Adrenal gland (tissue), 19 donors: ENCODE measurements at places on chromosomes 3 and 15. TPM values are rescaled to one million over a fixed set of nuclear protein-coding genes. Genes with fewer than 3 reads are reported as not detected.
A peak's percentile ranks its signal among the peaks of the same experiment; 100 is the strongest.

GRCh38 chr3:24263069-24263668 is 231.5 kb downstream of the THRB start:
- DNase-seq = no peak

- no peak for DNase-seq
Measured at GRCh38 chr3:145981056-145981455, 179.9 kb downstream of the PLOD2 start.

Gene GNAT1
- not detected for total RNA-seq

DNA sequence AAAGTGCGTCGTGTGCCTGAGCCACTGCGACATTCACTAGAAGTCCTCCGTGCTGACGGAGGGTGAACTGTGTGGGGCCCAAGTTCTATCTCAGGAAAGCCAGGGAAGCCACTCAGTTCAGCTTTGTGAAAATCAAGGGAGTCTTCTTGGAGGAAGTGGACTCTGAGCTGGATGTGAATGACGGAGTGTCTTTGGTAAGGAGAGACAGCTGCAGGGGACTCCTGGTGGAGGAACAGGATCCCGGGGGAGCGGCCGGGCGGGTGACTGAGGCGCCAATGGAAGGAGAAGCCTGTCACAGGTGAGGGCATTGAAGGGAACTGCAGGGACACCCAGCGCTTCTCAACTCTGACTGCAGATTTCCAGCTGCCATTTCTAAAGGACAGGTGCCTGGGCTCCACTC is 75.6 kb downstream of the APBA2 start:
- DNase-seq = no peak

- no peak for DNase-seq
Measured at GRCh38 chr3:29582273-29582672, 301.4 kb downstream of the RBMS3 start.

Gene CA12
- 0.31 TPM for total RNA-seq

DNA sequence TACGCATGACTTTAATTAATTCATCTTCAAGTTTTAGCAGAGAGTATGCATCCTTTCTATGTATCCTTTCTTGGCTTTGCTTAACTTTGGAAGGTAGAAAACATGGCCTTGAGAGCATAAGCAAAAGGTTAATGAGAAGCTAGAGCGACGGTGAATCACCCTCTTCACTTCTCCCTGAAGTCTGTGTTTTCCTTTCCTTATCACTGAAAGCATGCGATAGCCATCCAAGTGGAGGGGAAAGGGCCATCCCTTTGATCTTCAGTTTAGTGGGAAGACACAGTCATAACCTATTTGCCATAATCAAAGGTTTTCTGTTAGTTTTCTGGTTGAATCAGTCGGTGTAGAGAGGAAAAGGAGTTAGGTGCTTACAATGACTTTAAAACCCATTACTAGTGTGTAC is 354.0 kb upstream of the ROBO2 start:
- DNase-seq = no peak

Gene ZNF660
- 3.0 TPM for total RNA-seq

DNA sequence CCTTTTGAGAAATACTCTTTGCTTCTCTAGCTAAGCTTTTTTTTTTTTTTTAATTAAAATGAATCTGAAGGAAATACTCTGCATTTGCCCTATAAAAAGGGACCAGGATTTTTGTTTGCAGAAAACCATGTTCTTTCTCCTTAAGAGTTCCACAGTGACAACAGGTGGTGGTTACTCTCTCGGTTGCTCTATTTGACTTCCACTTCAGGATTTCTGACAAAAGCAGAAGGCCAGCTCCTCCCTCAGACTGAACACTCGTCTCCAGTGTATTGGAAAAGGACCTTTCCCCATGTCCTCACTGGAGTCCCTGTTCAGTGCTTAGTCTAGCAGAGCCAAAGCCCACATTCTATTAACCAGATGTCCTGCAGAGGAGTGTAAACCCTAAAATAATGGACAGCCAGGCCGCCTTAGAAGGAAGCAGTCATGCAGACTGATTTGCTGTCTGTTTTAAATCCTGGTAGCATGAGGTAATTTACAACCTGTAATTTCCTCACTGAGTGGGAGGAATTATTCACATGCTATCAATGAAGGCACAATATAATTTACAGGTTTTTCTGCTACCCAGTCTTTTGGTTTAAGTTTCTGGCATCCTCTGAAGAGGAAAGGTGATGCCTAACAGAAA is 599.3 kb downstream of the PYDC2 start:
- DNase-seq = no peak

- DNase-seq = no peak
Measured at GRCh38 chr3:169403855-169404519, 259.5 kb downstream of the MECOM start.

DNA sequence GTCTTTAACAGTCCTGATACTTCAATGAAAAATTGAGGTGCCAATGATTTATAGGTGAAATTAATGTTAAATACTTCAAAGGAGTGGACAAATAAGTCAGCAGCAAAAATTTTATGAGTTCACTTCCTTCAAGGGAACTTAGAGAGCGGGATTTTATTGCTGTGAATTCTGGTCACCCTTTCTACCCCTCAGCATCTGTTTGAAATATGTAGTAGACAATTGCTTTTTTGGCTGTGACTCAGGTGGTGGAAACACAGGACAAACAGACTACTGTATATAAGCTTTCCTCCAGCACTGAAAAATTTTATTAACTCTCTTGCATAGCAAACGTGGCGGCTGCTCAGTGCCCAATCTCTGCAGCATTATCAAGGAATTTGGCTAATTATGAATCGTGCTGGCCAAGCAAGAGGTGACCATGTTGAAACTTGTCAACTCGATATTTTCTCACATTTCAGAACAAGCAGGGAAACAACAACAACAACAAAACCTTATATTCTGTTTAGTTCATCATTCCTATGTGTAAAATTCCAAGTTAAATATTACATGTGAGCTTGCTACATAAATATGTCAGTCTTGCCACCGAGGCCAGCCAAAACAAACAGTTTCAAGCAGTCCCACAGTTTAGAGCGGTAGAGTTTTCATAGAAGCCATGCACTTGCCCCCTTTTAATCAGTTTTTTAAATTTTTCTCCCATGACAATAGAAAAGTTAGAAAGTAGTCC is 420.2 kb downstream of the FOXP1 start:
- no peak for DNase-seq

Gene POTEB
- total RNA-seq = not detected

GRCh38 chr3:194685065-194685717 is 492 bp upstream of the FAM43A start:
- DNase-seq = no peak

Gene KCNH8
- 2.8 TPM for total RNA-seq

DNA sequence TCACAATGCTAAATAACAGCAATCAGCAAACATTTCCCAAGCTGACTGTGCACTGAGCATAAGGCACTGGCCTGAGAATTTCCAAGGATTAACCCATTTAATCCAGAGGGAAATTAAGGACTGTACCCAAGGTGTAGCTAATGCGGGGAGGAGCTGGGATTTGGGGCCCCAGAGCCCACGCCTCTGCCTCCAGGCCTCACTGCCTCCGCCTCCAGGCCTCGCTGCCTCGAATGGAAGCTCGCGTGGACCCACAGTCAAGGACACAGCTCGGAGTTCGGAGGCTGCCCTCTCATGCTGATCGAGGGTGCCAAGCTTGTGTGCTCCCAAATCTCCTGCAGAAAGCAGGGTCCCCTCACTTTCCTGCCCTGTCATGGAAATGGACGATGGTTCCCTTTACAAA is 76.5 kb upstream of the SNRPA1 start:
- no peak for DNase-seq

DNA sequence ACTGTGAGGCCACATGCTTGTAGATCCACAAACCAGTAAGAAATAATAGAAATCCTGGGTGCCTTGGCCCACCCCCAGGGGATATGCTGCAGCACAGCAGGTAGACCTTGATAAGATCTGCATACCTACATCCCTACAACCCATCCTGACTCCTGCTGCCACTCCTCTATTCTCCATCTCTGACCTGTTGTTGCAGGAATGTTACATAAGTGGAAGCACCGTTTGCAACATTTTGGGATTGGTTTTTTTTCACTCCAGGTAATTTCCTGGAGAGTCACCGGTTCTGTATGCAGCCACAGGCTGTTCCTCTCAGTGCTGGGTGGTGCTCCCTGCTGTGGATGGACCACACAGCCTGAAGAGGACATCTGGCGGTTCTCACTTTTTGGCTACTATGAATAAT is 16.1 kb upstream of the CSPG5 start:
- no peak for DNase-seq

- no peak for DNase-seq
Measured at GRCh38 chr3:101065962-101066361, 72.7 kb upstream of the ABI3BP start.

- DNase-seq = no peak
Measured at GRCh38 chr3:12590096-12590495, 33.2 kb downstream of the MKRN2 start.

Gene NR2C2
- total RNA-seq = 33.3 TPM

DNA sequence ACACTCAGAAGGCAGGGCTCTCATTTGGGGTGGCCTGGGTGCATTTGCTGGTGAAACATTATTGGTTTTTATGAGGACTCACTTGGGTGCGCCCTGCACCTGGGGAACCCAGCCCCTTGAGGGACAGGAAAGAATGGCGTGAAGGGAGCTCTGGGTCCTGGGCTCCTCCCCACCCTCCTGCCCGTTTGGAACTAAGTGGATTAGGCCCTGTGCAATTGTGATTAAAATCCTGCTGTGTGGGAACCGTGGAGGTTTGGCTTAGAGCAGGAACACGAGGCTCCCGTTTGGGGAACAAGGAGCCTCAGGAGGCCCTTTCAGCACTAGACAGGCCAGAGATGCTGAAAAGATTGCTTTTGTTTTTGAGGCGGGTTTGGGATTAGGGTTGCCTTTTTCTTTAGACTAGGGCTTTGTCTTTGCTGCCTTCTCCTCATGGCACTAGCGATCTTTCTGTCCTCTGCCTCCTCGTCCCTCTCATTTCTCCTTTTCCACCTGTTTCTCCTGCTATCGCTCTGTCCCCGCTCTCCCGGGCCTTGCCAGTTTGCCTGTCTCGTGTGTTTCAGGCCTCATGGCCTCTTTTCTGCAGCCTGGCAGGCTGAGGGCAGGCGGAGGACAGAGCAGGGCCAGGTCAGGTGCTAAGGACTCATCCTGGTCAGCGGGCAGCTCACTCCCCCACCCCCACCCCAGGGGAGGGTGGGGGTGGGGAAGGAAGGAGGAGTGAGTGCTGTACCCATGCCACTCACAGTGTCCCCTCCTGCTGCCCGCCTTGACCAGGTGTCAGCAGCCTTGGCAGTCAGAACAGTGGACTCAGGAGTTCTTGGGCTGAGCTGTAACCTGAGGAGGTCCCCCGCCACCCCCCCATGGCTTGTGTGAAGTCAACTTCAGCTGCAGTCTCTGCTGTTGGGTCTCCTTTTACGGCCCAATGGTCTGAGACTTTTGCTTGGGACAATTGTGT is 8.6 kb downstream of the MAPKAPK3 start:
- DNase-seq = no peak

GRCh38 chr3:25558121-25558520 is 106.6 kb downstream of the TOP2B start:
- DNase-seq = peak; percentile 29

- no peak for DNase-seq
Measured at GRCh38 chr15:75051191-75051608, 27.8 kb downstream of the PPCDC start.

DNA sequence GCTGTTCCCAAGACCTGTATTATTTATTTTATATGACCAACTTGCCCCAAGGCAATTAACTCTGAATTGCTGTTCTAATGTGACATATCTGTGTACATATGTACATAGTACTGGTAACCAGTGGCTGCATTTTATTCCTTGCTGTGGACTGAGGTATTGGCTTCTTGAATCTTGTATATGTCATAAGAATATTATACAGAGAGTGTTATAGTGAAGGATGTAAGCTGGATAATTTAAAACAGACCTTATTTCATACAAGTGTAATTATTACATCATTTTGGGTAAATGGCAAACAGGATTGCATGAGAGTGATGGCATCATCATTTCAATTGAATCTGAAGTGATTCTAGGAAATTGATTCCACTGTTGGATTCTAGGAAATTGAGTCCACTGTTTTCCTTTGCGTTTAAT is 32.9 kb downstream of the B3GALNT1 start:
- DNase-seq = no peak

DNA sequence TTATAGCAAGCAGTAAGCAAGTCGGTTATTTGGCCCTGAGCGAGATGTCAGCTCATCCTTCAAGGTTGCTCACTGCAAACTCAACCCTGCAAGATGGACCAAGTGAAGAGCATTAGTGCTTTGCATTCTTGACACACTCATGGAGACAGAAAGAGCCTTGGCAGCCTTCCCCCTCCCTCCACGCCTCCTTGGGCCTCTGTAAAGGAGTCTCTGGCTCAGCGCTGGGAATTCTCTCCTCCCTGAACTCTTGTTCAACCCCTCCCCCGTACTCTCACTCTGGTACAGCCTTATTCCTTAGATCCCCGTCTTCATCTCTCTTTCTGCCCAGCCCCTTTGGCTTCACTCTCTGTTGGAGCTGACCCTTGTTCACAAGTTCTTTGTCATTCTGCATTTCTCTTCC is 2.2 kb upstream of the CX3CR1 start:
- no peak for DNase-seq

Gene RPL35A
- 1,096 TPM for total RNA-seq

Gene FGF12
- 117 TPM for total RNA-seq

Gene KLHL6
- total RNA-seq = 7.5 TPM

DNA sequence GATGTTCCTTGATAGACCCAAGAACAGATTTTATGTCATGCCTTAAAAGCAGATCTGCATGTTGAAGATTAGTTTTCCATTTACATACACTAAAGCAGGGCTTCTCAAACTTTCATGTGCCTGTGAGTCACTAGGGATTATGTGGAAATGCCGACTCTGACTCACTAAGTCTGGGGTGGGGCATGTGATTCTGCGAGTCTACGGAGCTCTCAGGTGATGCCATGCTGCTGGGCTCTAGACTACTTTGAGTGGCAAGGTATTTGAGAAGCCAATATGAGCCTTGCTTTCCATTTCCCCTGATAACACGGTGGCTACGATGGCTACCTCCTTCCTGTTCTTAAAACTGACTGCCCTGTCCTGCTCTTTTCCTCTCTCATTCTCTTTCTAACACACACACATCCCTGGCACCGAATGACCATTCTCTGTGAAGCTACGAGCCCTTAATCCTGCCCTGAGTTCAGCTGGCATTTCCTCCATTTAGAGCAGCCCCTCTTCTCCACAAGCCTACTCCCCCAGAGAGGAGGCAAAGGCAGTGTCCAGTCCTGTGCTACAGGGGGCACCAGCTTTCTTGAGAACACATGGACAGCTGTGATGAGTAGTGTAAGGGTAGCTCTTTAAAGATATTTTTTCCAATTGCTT is 39.7 kb upstream of the PYGO1 start:
- DNase-seq = peak; percentile 82

DNA sequence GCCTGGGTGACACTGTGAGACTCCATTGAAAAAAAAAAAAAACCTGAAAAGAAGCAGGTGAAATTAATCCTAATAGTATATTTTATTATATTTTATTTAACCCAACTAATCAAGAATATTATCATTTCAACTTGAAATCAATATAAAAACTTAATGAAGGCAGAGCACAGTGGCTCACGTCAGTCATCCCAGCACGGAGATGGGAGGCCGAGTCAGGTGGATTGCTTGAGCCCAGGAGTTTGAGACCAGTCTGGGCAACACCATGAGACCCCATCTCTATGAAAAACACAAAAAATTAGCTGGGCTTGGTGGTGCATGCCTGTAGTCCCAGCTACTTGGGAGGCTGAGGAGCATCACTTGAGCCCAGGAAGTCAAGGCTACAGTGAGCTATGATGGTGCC is 33.3 kb upstream of the SLC41A3 start:
- DNase-seq = no peak

Gene CLSTN2
- 15.8 TPM for total RNA-seq

Gene PPARG
- total RNA-seq = 3.1 TPM

- no peak for DNase-seq
Measured at GRCh38 chr3:10563396-10563795, 58.0 kb upstream of the ATP2B2 start.

Gene CFAP100
- not detected for total RNA-seq

GRCh38 chr15:72227192-72227586 is 3.8 kb downstream of the PKM start:
- peak; percentile 72 for DNase-seq
